Occipital lobe (tissue), 3 donors: ENCODE measurements at places on chromosomes 2 and 18. TPM values are rescaled to one million over a fixed set of nuclear protein-coding genes. Genes with fewer than 3 reads are reported as not detected.
A peak's percentile ranks its signal among the peaks of the same experiment; 100 is the strongest.

GRCh38 chr2:28435241-28435640, 42.6 kb downstream of the FOSL2 start:
- no peak for DNase-seq

- no peak for DNase-seq
These were observed 297.3 kb downstream of the TNS1 start for GRCh38 chr2:217705461-217705860.

DNAH7 gene
- total RNA-seq, result 16.5 TPM

GRCh38 chr2:62036761-62037250, 131.3 kb downstream of the COMMD1 start:
- no peak for DNase-seq

DNA sequence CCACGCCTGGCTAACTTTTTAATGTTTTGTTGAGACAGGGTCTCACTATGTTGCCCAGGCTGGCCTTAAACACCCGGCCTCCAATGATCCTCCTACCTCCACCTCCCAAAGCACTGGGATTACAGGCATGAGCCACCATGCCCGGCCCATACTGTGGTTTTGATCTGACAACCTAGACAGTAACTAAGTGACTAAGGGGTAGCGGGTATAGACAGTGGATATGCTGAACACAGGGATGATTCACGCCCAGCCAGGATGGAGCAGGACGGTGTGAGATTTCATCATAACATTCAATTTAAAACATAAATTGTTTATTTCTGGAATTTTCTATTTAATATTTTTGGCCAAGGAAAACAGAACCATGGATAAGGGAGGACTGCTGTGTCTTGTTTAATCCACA, 36.0 kb upstream of the YPEL5 start:
- no peak for DNase-seq

DNA sequence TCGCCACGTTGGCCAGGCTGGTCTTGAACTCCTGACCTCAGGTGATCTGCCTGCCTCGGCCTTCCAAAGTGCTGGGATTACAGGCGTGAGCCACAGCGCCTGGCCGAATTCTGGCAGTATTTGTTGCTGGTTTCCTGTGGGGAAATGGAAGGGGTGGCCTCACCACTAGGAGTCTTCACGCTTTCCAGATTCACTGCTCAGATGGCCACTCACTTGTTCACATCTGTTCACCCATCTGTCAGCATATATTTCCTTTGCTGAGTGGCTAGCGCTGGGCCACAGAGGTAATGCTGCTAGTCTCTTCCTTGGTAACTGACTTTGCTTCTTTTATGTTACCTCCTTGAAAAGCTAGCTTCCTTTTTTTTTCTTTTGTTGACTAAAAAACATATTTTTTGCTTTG, 27.2 kb downstream of the TMEM177 start:
- DNase-seq, result no peak

DNA sequence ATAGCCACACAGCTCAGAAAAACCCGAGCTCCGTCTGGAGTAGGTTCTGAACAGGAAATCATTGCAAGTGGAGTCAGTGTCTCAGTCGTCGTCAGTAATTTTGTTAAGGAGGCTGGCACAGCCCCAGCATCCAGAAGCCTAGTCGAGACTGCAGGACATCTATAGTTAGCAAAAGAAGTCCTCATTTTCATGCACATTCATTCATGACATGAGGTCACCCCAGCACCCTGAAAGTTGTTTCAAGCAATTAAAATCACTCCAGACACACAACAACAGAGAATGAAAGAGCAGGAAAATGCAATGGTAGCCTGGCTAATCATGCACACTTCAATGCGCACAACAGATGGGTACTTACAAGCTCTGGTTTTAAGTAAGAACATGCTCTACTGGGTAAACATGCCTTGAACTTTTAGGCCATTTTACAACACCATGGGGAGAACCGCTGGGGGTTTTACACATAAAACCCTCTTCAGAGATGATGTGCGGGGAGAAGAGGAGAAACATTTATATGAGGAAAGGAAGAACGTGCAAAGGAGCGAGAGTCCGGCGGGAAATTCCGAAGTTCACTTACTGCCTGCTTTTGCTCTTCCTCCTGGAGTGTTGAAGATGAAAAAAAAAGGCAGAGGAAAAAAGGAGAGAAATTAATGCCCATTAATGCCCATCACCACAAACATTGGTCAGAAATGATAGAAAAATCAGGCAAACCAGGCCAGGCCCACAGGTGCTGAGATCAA, 77.4 kb upstream of the DNMT3A start:
- no peak for DNase-seq

CERKL gene
- total RNA-seq, result 1.1 TPM

- no peak for DNase-seq
These were observed 16.8 kb downstream of the COBLL1 start for GRCh38 chr2:164824872-164825271.

- DNase-seq, result no peak
These were observed 637.0 kb downstream of the NR4A2 start for GRCh38 chr2:155695505-155695904.

DNA sequence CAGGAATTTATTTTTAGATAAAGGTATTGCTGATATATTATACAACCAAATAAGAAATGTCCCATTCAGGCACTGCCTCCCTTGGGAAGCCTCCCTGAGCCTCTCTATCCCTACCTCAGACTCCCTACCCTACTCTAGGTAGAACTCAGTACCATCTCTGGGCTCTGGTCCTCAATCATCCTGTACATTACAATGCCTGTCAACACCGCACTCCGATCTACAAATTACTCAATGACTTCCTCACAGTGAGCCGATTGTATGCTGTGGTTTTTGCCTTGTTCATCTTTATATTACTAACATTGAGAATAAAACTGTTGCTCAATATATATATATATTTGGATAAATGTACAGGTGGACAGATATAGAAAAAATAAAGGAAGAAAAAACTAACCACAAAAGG, 207.5 kb downstream of the STK39 start:
- DNase-seq, result no peak

MC2R gene
- total RNA-seq, result not detected

- no peak for DNase-seq
These were observed 20.8 kb upstream of the TNP1 start for GRCh38 chr2:216880509-216881184.

DNA sequence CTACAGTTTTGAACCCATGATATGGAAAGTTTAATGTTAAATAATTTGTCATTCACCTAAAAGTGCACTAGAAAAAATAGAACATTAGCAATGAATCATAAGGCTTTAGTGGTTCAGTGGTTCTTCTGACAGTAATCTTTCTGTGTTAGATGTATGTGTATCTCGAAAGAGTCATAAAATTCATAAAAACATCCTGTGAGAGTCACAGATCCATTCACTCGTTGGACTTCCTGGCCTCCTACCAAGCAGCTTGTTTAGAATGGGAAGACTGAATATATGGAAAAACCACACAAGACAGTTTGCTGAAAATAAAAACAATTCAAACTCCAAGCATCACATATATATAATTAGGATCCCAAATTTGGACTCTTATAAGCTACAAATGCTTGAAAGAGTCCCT, 34.8 kb downstream of the ADNP2 start:
- DNase-seq, result no peak

- no peak for DNase-seq
These were observed 374.8 kb upstream of the TRIB2 start for GRCh38 chr2:12341920-12342319.

GRCh38 chr2:127968610-127969339, 59.1 kb downstream of the SAP130 start:
- peak; percentile 23 for DNase-seq

GRCh38 chr2:124258140-124258880, 233.2 kb downstream of the CNTNAP5 start:
- DNase-seq, result no peak

PLGLB1 gene
- total RNA-seq, result 6.2 TPM

- no peak for DNase-seq
These were observed 2.0 kb downstream of the ANKRD44 start for GRCh38 chr2:197308585-197308984.

RNF152 gene
- 97.9 TPM for total RNA-seq

- no peak for DNase-seq
These were observed 2.7 kb downstream of the ID2 start for GRCh38 chr2:8684540-8684877.

TMEFF2 gene
- total RNA-seq, result 50.4 TPM
